OCI-LY7 (cell line): ENCODE measurements at places on chromosomes 1 and 21. TPM values are rescaled to one million over a fixed set of nuclear protein-coding genes. Genes with fewer than 3 reads are reported as not detected.

DNA sequence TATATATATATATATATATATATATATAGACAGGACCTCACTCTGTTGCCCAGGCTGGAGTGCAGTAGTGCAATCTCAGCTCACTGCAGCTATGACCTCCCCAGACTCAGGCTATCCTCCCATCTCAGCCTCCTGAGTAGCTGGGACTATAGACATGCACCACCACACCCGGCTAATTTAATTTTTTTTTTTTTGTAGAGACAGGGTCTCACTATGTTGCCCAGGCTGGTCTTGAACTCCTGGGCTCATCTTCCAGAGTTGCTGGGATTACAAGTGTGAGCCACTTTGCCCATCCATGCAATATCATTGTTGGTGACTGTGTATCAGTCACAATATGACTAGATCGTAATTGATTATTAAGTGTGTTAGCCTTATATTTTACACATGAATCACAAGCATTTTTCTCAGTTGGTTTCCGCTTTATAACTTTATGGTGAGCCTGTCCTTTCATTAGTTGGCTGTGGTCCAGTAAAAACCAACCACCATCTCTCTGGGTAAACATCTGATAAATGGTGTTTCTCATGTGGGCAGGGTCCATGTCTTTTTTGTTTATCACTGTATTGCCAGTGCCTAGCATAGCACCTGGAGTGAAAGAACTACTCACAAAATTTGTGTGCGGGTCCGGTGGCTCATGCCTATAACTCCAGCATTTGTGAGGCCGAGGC lies 63.6 kb downstream of the MYOM3 start:
- DNase-seq: no peak

The PSRC1 gene
- 40.7 and 43.7 TPM in 2 replicates for total RNA-seq

GRCh38 chr1:168424281-168424680 lies 119.5 kb downstream of the XCL2 start:
- DNase-seq: no peak

DNA sequence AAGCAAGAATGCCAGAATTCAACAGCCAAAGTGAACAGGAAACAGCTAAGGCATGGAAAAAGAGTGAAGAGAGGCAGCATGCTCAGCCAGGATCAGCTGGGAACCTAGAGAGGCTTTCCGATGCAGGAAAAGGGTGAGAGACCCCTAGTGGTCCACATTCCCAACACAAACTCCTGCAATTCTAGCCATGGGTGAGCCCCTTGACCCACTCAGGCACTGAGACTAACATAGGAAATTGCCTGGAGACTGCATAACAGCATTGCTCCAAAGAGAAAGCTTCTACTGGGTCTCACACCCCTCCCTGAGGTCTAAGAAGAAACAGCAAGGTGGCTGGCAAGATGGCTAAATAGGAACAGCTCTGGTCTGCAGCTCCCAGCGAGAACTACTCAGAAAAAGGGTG lies 123.2 kb downstream of the LHX8 start:
- no peak for DNase-seq

- no peak for DNase-seq
Observed at GRCh38 chr21:35664683-35665082, 395.6 kb downstream of the SETD4 start.

GRCh38 chr1:226682871-226683814 lies 55.9 kb downstream of the ITPKB start:
- no peak for DNase-seq

The OR6N1 gene
- total RNA-seq: not detected in 2 replicates

DNA sequence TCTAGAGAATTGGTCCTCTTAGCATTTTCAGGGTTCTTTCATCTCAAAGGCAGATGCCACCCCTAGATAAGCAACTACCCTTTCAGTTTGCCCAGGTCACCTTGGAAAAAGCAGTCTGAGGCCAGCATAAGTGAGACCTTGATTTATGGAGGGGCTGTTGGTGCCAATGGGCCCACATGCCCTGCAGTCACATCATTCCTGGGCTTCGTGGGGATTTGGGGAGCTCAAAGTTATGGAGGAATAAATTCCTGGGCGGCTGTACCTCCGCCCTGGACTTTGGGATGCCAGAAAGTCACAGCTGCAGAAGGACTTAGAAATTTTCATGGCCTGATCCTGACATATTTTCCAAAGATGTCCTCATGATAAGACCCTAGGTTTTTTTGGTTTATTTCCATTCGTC lies 2.7 kb upstream of the SDHB start:
- no peak for DNase-seq

The ATP1A2 gene
- total RNA-seq: not detected in 2 replicates

The IVL gene
- not detected in 2 replicates for total RNA-seq

- DNase-seq: peak; percentile 87
Observed at GRCh38 chr21:33212159-33212851, 17.4 kb upstream of the IFNAR2 start.

The DPH2 gene
- 21.6 and 28.6 TPM in 2 replicates for total RNA-seq

DNA sequence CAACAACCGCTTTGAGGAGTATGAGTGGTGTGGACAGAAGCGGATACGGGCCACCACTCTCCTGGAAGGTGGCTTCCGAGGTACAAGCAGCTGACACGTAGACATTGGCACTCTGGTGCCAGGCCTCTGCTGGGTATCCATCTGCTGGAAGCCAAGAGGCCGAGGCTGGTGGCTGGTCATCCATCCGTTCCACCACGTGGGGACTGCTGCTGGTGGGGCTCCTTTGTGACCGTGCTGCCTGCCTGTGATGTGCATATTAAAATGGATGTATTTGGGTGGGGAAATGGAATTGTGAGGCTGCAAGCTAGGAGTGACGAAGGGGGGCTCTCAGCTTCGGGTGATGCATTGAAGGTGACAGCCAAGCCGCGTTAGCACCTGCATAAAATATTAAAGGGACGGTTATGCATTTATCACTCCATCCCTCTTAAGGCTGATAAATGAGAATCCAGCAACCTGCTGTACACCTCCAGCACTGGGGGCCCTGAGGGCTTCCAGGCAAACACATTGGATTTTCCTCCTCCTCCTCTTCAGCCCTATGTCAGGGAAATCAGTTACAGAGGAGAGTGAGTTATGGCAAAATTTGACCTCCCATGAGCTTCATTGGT lies 38.1 kb downstream of the TMEM53 start:
- no peak for DNase-seq

The AK4 gene
- 0.70 and 1.4 TPM in 2 replicates for total RNA-seq

- no peak for DNase-seq
Observed at GRCh38 chr1:33741749-33742148, 122.1 kb upstream of the HMGB4 start.

The ATP5PF gene
- total RNA-seq: 145 and 164 TPM in 2 replicates

DNA sequence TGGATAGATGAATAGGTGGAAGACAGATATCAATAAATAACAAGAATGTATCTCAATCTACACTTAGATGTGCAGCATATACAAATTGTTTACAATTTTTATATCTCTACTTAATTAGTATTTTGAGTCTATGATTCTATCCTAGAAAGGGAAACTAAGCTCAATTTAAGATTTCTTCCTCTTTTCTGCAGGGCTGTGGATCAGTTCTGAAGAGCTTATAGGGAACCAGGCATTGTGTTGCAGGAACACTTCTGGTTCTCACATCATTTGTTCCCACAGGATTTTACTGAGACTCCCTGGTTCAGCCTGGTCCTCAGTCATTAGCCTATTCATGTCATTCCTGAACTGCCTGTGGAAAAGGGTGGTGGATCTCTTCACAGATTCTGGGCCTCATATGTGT lies 105.8 kb downstream of the TNFSF18 start:
- DNase-seq: no peak

DNA sequence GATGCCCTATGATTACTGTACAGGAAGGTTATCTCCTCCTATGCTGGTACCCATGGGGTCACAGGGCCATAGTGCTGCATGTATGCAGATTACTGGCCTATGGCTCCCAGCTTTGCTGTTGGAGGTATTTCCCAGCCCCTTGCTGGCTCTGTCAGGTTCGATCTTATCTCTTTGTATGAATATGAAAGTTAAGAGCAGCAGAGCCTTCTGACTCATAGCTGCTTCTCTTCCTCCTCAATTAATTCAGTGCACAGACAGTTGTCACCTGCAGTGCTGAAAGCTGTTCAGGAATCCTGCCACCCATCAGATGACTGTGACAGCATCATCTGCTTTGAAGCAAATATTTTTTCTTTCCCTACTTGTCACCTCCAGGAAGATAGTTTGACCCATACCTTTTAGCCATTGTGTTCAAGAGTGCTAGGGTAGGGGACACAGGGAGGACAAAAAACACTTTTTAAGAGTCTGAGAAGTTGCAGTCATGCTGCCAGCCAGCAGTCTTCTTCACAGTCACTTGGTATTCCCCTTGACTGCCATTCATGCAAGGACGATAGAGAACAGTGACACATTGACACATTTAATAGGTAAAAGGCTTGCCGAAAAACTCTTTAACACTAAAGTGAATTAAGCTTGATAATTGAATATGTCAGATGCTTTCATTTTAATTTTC lies 73.1 kb downstream of the KIF1B start:
- DNase-seq: no peak

DNA sequence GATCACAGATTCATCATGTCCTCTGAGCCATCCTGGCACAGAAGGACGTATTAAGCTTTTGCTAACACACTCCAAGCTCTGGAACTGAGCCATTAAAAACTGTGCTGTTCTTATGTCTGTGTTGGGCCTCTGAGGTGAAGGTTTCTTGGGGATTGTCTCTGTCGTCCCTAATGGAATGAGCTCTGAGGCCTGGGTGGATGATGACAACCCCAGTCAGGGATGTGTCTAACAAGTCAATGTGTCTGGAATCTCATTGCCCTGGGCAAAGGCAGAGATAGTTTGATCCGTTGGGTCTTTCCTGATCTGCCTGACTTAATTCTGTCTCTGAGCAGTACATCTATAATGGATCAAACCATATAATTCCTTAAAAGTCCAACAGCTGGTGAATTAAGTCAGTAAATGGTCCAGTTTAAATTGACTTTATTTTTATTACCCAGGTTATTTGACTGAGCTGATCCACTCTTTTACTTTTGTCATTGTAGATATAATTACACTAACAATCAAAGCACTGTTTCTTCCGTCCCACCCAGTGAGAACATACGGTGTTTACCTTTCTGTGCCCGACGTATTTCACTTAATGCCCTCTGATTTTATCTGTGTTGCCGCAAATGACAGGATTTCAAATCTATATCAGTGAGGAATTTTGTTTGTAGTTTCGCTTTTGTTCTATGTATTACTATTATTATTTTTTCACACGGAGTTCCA lies 38.8 kb upstream of the OR2B11 start:
- no peak for DNase-seq

- no peak for DNase-seq
Observed at GRCh38 chr1:167943541-167943940, 6.7 kb upstream of the MPC2 start.

The NUAK2 gene
- total RNA-seq: 5.3 and 7.9 TPM in 2 replicates

The CAMK1G gene
- not detected in 2 replicates for total RNA-seq

- peak; percentile 54 for DNase-seq
Observed at GRCh38 chr1:31335007-31335406, 37.9 kb downstream of the FABP3 start.

GRCh38 chr1:58893257-58893869 lies 109.5 kb upstream of the JUN start:
- DNase-seq: no peak

- DNase-seq: no peak
Observed at GRCh38 chr21:38147391-38147790, 109.4 kb upstream of the KCNJ15 start.

- DNase-seq: no peak
Observed at GRCh38 chr1:29237129-29237821, 953 bp downstream of the PTPRU start.

- no peak for DNase-seq
Observed at GRCh38 chr1:181151378-181152326, 63.2 kb downstream of the IER5 start.

The CNR2 gene
- 13.2 and 17.0 TPM in 2 replicates for total RNA-seq

DNA sequence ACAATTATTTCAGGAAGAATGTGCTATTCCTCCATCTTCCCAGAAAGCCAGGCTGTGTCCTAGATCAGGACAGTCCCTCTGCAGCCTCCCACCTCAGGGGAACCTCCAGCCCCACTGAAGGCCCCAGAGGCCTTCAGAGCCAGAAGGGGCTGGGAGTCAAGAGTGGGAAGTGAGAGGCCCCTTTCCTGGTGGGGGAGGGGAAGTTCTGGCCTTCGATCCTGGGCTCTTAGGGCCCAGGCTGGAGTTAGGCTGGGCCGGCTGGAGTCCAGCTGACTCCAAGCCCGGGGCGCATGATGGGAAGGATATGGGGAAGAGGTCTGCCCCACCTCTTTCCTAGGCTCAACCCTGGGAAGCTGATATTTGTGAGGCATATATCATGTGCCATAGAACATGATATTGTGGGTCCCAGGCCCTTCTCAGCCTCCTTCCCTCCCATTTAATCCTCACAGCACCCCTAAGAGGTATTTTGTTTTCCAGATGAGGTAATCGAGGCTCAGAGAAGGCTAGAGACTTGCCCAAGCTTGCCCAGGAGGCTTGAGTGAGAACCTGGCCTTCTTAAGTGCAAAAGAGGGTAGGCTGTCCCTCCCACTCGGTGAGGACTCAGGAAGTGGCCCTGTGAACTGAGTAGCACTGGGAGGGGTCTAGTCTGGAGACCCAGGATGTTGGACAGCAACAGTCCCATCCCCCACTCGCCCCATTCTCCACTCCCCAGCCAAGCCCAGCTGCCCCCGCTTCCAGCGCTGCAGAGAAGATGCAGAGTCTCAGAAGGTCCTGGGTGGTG lies 18.6 kb upstream of the HSPG2 start:
- DNase-seq: no peak

DNA sequence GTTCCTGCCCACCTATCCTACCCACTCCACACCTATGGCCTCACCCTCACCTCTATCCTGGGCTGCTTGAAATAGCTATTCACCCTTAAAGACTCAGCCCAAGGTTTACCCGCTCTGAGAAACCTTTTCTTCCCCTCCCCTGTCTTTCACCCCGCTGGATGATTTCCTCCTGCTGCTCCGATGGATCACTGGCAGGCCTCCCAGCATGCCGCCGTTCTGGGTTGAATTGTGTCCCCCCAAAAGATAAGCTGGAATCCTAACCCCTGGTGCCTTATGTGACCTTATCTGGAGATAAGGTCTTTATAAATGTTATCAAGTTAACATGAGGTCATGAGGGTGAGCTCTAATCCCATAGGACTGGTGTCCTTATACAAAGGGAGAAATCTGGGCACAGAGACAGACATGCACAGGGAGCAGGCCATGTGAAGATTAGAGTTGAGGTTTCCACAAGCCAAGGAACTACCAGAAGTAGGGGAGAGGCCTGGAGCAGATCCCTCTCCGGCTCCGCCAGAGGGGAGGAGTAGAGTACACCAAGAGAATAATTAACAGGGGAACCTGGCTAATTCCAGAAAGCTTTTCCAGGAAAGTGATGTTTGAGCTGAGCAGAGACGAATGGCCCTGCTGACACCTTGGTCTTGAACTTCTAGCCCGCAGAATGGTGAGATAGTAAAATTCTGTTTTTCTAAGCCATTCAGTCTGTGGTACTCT lies 110.0 kb upstream of the SERBP1 start:
- no peak for DNase-seq

The KCNQ4 gene
- total RNA-seq: 0.37 and 0.49 TPM in 2 replicates

The C1orf50 gene
- total RNA-seq: 9.7 and 9.9 TPM in 2 replicates
